ENCODE measurements at places on chromosomes 7 and 10.

- DNase-seq = no peak
Observed at GRCh38 chr10:94103801-94104221, 110.1 kb downstream of the PLCE1 start.

DNA sequence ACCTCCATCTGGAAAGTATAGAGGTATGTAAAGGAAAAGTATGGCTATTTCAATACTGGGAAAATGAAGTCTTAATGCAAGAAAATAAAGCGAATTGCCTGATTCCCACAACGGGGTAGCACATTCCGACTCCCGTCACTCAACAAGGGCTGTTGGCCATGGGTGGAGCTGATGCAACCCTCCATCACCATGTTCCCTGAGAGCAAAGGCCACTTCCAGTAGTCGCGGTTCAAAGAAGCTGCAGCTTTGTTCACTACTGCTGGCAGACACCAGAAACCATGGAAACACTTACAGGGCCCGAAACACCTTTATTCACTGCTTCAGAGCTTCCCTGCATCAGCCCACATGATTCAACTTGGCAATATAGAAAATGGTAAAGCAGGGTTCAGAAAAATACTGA lies 44.0 kb downstream of the TMEM26 start:
- DNase-seq = no peak

DNA sequence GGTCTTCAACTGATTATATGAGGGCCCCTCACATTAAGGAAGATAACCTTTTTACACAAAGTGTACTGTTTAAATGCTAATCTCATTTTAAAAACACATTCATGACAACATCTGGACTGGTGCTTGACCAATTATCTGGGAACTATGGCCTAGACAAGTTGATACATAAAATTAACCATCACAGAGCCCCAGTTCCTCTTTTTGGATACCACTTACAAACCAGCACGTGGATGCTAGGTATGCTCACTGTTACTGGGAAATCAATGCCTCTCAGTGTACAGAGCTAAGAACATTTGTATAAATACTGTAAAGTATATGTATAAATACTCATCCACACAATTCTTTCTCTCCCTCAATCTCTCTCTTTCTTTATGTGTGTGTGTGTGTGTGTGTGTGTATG lies 1217.8 kb upstream of the LRRTM3 start:
- no peak for DNase-seq

DNA sequence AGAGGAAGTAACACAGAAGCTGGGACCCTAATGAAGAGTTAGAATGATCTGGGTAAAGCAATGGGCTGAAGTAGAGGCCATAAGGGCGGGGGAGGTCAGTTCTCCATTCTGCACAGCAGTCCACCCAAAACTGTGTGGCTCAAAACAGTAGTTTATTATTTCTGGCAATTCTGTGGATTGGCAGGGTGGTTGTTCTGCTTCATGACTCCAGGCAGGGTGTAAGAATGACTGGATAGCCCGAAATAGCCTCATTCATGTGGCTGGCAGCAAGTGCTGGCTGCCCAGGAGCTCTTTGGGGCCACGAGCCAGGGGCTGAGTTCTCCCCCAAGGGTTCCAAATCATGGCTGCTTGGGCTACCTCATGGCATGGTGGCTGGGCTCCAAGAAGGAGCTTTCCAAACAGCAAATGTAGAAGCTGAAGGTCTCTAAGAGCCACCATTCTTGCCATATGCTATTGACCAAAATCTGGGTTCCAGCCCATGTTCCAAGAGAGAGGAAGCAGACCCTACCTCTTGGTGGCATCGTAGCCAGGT lies 315.1 kb upstream of the C7orf33 start:
- DNase-seq = no peak

DNA sequence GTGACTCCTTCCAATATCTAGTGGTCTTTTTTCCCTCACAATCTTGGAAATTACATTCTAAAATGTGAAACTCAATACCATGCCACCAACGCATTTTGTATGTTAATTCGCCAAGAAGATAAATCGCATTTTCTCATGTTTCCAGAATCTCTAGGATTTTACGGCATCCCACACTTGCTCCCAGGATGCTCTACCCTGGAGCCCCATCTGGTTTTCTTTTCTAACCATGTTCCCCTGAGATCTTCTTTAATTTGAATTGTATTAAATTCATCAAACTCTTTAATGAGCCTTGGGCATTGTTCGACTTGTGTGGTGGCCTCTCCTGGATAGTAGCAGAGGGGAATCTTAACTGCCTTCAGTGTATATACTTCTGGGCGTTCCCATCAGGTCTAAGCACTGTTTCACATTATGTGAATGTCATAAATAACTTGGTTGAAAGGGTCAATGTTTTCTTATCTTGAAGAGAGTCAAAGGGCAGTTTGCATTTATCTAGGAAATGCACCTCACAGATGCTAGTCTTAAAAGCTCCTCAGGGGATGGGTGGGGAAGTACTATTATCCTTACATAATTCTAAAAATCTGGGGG lies 169.1 kb upstream of the MEOX2 start:
- DNase-seq = no peak

- no peak for DNase-seq
Observed at GRCh38 chr7:108375668-108376067, 80.6 kb downstream of the NRCAM start.

- no peak for DNase-seq
Observed at GRCh38 chr7:155656891-155657290, 12.4 kb downstream of the RBM33 start.

GRCh38 chr10:71048971-71049615 lies 160.7 kb upstream of the PCBD1 start:
- DNase-seq = no peak

GRCh38 chr10:93548376-93549071 lies 17.9 kb upstream of the FFAR4 start:
- DNase-seq = no peak

DNA sequence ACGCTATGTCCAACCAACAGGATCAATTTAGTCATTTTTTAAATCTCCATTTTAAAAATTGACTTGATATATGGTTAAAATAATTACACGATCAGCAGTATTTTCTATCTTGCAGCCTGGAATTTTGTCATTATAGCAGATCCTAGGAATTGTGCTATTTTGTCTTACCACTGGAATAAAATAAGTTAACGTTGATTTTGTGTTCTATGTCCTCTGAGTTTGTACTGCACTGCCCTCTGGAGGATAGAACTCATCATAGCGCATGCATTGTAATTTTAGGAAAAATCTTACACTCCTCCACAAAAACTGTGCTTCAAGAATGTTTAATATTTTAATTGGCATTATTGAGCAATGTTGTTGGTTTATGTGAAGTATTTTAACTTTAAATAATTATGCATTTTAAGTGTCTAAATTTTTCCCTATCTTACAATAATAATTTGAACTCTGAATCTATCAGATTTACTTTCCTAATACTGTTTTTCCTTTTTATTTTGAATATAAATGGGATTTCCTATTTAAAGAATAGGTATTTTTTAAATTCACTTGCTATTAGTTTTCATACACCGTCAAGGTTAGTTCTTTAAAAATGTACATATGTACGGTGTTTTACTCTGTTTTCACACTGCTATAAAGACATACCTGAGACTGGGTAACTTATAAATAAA lies 220.1 kb downstream of the PPP1R3A start:
- DNase-seq = no peak

GRCh38 chr7:73451780-73452398 lies 18.3 kb downstream of the FZD9 start:
- peak; percentile 68 for DNase-seq

DNA sequence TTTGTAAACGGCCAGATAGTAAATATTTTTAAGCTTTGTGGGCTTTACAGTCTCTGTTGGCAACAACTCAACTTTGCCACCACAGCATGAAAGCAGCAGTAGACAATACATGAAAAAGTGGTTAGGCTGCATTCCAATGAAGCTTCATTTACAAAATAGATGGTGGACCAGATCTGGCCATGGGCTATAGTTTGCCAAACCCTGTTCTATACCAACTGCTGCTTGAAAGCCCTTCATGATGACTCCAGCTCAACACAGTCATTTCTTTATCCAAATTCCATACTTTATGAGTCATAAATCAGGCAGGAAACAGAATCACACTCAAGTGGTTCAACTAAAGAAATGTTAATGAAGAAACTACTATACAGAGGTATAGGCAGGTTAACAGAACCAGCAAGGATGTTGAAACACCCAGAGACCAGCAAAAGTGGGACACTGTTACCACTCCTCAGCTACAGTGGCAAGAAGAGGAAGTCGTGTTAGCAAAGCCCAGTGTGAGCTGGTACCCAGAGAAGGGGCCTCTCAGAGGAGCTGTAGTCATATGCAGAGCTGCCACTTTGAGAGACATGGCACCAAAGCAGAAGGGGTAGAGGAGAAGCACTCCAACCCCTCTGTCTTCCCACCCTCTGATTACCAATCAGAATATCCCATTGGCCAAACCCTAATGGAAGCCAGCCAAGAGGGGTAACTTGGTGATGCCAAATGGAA lies 72.5 kb downstream of the PRLHR start:
- no peak for DNase-seq

DNA sequence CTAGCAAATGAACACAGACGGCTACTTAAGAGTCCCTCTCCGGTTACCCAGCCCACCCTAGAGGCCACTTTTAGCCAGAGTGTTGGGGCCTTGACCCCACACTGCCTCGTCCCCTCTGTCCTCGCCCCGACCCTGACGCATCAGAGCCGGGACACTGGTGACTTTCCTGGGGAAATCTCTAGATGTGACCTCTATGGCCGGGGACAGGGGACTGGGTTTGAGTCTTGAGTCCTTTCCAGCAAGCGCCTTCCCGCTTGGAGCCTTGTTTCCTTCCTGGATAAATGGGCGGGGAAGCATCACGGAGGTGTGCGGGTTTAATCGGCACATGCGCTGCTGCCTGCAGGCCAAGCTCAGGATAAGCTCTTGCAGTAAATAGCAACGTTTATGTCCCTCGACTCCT lies 40.7 kb downstream of the NPTX2 start:
- DNase-seq = no peak

DNA sequence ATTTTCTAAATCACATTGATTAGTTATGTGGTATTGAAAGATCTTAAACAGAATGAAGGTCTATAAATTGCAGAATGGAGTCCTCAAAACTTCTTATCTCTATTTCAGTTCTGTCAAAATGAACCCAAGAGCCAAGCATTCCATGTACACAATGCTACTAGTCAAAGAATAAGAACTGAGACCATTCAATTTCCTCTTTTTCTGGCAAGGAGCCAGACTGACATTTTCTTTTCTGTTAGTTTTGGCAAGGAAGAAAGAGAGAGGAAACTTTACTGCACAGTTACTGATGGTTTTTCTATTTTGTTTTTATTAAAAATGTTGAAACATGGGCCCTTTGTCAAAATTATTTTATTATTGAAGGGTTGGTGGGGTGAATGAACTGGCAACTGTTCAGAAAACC lies 181.8 kb upstream of the FERD3L start:
- DNase-seq = no peak

GRCh38 chr7:22582863-22583622 lies 83.1 kb upstream of the STEAP1B start:
- DNase-seq = no peak

GRCh38 chr7:12291870-12292269 lies 80.8 kb downstream of the TMEM106B start:
- peak; percentile 12 for DNase-seq

- DNase-seq = no peak
Observed at GRCh38 chr7:11620406-11621253, 211.4 kb downstream of the THSD7A start.

GRCh38 chr7:108598153-108598552 lies 28.5 kb downstream of the DNAJB9 start:
- DNase-seq = no peak

- no peak for DNase-seq
Observed at GRCh38 chr7:112097524-112097923, 108.7 kb downstream of the DOCK4 start.

DNA sequence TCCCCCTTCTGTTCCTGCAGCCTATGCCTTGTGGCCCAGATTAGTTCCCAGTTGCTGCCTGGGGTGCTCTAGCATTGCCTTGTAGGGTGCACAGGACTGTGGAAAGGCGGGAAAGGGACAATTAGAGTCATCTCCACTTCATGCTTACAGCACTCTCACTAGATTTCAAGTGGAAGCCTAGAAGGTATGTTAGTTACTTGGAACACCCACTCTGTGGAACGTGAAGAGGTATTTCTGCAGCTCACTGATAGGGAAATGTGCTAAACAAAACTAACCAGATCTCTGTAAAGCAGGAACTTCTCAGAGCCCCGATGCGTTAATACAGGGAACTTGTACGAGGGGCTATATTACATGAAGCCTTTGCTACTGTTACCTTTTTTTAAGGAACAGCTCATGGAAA lies 19.4 kb downstream of the STMP1 start:
- DNase-seq = no peak

DNA sequence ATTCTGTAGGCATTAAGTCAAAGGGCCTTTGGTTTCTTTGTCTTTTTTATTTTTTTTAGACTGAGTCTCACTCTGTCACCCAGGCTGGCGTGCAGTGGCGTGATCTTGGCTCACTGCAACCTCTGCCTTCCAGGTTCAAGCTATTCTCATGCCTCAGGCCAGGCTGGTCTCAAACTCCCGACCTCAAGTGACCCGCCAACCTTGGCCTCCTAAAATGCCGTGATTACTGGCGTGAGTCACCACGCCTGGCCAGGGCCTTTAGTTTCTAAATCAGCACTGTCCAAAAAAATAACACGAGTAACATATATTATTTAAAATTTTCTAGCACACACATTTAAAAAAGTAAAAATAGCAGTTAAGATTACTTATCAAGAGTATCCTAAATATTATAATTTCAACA lies 11.1 kb upstream of the ACSL5 start:
- no peak for DNase-seq

DNA sequence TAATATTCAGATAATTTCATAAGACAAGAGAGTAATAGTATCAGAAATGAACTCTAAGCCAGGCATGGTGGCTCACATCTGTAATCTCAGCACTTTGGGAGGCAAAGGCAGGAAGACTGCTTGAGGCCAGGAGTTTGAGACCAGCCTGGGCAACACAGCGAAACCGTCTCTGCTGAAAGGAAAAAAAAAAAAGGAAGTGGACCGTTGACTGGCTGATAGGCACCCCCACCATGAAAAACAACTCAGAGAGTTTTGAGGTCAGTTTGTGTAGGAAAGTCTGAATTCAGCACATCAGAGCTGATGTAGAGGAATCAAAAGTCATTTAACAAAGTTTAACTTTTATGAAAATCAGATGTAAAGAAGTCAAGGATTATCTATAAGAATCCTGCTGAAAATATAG lies 63.2 kb upstream of the AMPH start:
- DNase-seq = no peak

DNA sequence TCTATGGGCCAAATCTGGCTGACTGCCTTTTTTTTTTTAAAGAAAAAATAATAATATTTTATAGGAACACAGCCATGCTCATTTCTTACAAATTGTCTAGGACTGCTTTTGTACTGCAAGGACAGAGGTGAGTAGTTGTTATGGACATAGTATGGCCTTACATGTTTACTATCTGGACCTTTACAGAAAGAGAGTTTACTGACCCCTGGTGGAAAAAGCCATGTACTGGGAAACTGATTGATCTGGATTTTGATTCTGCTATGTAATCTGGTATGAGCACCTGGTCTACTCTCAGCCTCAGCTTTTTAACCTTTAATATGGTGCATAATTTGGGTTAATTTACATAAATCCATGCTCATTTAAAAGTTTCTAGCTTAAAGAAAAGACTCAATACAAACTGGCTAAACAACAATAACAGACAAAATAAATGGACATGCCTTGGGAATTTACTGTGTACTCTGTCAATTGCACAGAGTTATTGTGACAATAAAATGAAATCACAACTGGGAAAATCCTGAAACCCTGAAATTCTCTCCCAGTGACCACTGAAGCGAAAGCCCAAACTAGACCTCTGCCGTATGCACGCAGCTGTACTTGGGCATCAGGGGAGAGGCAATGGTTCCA lies 260.7 kb downstream of the BMPER start:
- no peak for DNase-seq

Data from CD4-positive, alpha-beta T cell treated with Interleukin-21 for 1 hour (primary cell).